ENCODE measurements at places on chromosomes 1 and 21.

- DNase-seq, result no peak
These were observed 6.3 kb upstream of the RSBN1 start for GRCh38 chr1:113818578-113818977.

DNA sequence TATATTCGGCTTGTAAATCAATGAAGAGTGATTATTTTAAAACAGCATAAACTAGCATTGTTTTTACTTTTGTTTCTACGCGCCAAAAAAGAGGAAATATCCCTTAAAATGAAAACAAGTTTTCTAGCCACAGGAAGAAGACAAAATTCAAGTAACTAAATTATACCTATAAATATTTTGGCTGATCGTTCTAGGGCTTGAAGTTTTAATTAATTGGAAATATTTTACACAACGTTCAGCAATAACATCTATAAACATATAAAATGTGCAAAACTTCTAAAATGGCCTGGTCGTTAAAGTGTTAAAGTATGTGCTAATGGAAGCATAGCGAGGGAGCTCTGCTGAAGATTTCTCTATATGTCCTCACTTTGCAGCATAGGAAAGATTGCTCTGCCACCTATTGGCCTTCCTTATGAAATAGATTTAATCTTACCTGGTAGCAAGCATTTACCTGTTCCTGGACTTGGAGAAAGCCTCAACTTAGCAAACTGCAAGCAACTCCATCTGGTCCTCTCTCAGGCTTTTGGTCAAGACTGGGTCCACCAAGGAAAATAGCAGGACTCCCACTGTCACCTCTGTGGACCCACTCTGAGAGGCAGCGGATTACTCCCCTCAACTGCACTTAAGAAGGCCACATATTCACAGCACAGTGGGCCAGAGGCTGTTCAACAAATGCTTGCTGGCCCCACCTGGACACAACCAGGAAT is 351.3 kb upstream of the RUNX1 start:
- peak; percentile 5 for DNase-seq

DNA sequence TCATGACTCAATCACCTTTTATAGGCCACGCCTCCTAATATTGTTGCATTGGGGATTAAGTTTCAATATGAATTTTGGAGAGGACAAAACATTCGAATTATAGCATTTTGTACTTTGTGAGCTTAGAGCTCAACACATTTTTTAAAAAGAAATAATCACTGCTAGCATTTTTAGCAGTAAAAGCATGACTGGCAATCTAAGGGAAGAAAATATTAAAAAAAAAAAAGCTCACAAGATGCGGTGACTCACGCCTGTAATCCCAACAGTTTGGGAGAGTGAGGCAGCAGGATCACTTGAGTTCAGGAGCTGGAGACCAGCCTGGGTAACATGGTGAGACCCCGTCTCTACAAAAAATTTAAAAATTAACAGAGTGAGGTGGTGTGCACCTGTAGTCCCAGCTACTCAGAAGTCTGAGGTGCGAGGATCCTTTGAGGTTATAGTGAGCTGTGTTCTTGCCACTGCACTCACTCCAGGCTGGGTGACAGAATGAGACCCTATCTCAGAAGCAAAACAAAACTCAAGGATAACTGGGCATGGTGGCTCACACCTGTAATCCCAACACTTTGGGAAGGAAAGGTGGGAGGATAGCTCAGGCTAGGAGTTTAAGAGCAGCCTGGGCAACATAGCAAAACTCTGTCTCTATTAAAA is 28.8 kb upstream of the DIPK1A start:
- no peak for DNase-seq

GRCh38 chr1:71667216-71667615 is 586.4 kb upstream of the ZRANB2 start:
- no peak for DNase-seq

DNA sequence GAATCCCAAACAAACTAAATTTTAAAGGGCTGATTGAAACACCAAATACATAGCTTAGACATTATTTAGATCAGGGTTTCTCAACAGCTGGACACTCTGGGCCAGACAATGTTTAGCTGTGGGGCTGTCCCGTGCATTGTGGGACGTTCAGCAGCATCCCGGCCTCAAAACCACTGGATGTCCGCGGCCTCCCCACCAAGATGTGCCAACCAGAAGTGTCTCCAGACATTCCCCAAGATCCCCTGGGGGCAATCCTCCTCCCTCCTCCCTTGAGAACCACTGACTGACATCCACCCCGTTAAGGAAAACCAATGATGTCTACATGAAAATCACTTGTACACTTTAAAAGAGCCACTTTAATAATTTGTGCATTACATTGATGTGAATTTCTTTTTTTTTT is 38.4 kb downstream of the CLSTN1 start:
- no peak for DNase-seq
